Suppressor macrophage (primary cell): ENCODE measurements at places on chromosomes 2 and 18.

- DNase-seq, result no peak
Observed at GRCh38 chr2:145067549-145068030, 547.7 kb upstream of the ZEB2 start.

DNA sequence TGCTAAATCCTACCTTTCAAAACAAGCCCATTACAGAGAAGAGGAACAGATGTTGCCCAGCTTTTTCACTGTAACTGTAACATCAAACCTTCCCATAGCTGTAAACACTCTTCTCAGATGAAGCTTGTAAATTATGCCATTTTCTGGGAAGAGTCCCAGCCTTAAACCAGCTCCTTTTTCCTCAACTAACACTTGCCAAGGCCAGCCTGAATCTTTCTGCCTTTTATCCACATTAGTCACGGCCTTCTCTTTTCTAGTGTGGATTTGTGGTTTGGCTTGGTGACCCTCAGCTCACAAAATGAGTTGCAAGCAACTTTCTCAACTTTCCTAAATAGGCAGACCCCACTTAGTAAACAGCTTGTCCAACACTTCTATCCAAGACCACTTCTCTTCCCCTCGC is 90.2 kb downstream of the CABLES1 start:
- DNase-seq, result no peak

DNA sequence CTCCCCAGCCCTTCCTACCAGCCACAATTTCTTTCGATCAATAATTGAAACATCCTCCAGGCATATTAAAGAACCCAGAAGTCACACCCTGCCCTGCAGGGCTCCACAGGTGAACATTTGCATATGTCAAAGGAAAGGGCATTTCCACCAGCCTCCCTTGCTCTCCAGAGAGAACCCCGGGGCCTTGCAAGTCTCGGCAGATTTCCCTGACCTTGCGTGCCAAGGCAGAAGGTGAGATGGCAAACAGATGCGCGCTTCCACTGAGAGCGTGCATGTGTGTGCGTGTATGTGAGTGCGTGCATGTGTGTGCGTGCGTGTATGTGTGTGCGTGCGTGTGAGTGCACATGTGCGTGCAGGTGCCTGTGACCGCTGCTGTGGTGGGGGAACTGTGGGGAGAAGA is 120.3 kb downstream of the INO80D start:
- no peak for DNase-seq

DNA sequence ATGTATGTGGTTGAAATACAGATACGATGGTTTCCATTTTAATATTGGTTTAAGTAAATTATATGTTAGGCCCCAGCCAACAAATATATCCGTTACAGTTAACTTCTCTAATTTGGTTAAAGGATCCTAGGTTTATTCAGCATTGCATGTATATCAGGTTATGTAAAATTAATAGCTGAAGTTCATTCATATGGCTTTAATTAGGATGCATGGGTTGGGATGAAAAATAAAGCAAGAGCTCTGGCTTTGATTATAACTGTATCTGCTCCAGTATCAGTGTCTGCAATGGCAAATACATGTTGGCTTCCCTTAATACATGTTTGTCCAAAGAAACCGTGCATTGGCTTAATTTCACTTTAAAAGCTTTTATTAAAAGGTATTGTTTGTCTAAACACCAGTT is 435.7 kb upstream of the SETBP1 start:
- no peak for DNase-seq

DNA sequence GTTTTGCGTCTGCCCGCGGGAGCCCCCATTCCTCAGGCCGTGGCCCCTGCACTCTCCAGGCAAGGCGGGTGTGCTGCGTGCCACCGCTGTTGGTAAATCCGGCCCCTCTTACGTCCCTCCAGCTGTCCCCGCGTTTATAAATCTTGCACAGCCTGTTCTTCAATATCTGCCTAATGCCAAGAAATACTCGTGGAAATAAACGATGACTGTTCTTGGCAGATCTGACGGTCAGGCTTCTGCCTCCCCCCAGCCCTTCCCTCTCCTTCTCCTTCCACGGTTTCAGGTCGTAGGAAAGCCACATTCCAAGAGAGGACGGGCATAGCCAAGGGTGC is 20.5 kb downstream of the ODC1 start:
- DNase-seq, result no peak

GRCh38 chr2:6845903-6846302 is 19.8 kb downstream of the CMPK2 start:
- DNase-seq, result no peak

- DNase-seq, result no peak
Observed at GRCh38 chr18:22193466-22193865, 24.1 kb downstream of the GATA6 start.

DNA sequence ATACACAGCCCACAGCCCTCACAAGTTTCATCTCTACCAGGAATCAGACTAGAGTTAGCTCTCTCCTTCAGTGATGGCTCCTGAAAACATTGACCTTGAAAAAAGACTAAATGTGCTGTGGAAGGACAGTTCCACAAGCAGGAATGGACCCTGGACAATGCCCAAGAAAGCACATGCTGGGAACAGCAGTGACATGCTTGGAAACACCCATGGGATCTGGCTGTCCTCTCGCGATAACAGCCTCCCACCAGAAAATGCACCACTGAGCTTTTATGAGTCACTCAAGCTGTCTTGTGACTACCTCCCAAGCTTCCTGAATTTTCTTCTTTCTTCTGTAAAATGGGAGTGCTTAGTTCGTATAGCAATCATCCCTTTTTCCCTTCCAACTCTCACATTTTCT is 269.2 kb downstream of the LRATD1 start:
- no peak for DNase-seq

DNA sequence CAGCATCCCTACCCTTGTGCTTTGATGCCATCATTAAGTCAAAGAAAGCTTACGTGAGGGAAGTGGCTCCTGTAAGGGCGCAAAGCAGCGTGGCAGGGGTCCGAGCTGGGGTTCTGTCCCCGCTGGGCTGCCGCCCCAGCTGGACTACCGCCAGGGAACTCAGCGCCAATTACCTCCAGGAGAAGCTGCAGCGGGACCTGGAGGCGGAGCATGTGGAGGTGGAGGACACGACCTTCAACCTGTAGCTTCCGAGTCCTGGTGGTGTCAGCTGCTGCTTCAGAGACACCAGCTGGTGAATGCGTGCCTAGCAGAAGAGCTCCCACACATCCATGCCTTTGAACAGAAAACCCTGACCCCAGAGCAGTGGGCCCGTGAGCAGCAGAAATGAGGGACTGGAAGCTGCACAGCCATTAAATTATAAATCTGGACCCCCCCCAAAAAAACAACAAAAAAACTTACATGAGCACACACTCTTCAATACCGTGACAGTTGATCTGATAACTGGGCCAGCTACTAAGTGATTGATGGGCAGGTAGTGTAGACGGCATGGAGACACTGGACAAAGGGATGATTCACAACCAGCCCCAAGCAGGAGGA is 20.1 kb upstream of the YES1 start:
- DNase-seq, result no peak

DNA sequence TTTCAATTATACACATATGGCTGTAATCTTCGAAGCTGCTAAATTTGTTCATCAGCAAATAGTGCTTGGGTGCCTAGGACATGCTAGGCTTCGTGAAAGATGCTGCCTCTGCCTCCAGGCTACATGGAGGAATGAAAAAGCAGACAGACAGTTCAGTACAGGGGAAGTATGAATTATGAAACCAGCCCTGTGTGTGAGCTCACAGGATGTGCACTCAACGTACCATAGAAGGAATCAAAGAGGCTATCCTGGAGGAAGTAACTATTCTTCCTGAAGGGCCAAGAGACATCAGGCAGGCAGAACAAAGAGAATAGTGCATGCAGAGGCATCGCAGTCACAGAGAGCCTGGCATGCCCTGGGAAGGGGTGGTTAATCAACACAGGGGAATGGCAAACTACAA is 61.4 kb downstream of the DYM start:
- peak; percentile 74 for DNase-seq

GRCh38 chr2:30287857-30288513 is 56.7 kb downstream of the LBH start:
- no peak for DNase-seq

DNA sequence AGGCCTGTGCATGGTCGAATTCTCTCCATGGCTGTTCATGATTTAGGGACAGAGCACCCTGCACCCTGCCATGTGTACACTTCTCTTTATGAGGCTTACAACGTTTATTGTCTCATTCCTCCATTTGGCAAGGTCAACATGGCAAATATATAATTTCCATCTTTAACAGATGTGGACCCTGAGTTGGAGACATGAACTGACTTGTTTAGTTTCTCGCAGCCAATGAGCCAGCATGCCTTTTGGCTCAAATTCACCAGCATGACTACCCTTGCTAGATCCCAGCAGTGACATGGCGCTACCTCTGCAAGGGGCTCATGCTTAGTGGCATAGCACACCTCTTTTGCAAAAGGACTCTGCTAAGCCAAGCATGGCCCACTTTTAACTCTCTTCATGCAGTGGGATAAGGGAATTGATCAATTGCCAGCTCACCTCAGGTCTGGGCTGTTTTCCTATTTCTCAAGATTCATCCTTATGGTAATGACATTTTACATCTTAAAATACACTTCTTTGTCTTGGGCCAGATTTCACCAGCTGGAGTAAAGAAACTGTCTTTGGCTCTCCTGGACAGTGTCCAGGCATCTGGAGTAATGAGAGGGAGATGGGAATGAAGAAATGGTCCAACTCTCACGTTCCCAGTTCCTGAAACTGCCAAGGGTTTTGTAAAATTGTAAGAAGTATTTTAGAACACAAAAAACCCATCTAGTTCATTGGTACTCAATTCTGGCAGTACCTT is 159.5 kb downstream of the SETBP1 start:
- no peak for DNase-seq

GRCh38 chr2:40096360-40096759 is 317.3 kb upstream of the THUMPD2 start:
- DNase-seq, result no peak

- DNase-seq, result no peak
Observed at GRCh38 chr2:183597841-183598240, 473.6 kb downstream of the NUP35 start.

DNA sequence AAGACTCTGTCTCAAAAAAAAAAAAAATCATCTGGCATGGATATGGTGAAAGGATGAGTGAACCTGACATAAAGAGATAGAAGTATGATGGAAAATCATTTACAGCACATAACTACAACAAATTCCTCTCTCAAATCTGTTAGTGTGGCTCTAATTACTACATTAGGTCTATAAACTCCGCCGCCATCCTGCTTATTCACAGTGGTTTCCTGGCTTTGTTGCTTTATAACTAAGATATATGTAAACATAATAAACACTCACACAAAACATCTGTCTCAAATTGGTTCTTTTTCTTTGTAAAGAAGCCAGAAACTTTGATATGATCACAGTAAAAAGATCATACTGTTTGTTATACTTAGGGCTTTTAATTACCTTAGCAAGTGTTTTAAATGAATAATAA is 412.6 kb upstream of the FAM98A start:
- no peak for DNase-seq

DNA sequence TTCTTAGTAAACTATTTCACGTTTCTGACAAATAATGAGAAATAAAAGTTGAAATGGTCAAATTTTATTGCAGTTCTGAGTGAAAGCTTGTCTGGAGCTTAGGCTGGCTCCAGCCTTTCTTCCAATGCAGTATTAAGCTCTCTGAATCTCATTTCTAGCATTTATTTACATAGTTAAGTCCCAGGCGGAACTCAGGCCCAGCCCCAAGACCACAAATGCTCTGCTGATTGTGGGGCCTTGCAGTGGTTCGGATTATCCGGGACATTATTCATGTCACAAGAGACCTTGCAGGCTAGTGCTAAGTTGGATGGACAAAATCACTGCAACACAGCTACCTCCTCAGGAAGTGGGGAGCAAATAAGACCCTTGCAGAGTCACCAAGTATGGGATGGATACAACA is 2009.3 kb upstream of the CELF4 start:
- no peak for DNase-seq
